ENCODE measurements at places on chromosomes 3 and 15.

- DNase-seq: no peak
Observed at GRCh38 chr15:63063164-63063756, 20.7 kb downstream of the TPM1 start.

DNA sequence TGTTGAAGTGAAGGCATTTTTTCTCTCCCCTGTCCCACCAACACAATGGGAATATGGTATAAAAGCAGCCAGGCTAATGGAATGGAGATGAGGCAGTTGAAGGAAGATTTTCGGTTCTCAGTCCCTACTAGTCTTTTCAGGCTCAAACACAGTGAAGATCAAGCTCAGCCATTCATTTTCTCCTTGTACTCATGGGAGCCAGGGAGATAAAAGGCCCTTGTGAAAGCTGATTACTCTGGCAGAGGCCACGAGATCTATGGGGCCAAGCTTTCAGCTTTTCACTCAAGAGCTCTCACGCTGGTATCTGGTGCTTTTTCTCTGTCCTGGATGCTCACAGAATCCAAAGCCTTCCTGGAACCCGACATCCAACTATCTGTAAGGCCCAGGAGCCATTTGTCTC is 14.5 kb upstream of the FAN1 start:
- no peak for DNase-seq

GRCh38 chr3:171772427-171773056 is 37.7 kb downstream of the PLD1 start:
- peak; percentile 78 for DNase-seq

- DNase-seq: no peak
Observed at GRCh38 chr15:64699751-64700388, 75.5 kb downstream of the RBPMS2 start.

DNA sequence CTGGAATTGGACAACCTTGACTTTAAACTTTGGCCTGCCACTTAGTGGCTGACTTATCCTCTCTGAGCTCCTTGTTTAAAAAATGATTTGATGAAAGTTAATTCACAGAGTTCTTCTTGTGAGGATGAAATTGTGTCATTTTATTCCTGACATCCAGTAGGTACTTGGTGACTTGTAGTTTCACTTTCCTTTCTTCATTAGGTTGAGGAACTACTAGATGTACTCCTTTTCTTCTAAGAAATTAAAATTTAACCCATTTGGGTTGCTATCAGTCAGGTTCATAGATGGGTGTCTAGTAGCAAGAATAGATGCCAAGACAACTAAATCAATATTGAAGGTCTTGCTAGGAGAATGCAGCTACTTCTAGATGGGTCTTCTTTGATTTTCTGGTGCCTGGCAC is 5.2 kb downstream of the NR1D2 start:
- peak; percentile 41 for DNase-seq

- no peak for DNase-seq
Observed at GRCh38 chr3:105375750-105376511, 9.2 kb downstream of the ALCAM start.

GRCh38 chr3:65902304-65902793 is 136.4 kb downstream of the MAGI1 start:
- no peak for DNase-seq

GRCh38 chr15:59946084-59946483 is 58.0 kb upstream of the FOXB1 start:
- no peak for DNase-seq

DNA sequence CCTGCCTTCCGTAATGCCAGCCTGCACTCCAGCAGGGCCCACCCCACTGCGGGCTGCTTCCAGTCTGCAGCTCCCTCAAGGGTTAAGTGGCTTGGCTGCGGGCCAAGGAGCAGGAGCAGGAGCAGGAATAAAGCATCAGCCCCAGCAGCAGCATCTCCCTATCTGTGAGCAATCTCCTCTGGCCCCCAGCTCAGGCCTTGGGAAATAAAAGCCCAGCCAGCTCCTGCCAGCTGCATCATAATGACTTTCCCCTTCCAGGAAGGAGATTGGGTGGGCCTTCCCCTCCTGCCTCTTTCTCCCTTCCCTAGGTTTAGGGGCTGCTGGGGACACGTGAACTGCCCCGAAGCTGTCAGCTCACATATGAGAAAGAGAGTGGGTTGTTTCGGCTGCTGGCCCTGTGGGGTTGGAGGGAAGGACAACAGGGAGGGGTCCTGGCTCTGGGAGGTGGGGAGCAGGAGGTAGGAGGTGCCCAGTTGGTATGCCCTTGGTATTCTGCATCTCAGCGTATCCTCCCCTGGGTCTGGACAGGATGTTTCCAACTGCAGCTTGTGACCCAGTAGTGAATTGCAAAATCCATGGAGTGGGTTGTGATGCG is 34.6 kb upstream of the FGD5 start:
- DNase-seq: no peak

DNA sequence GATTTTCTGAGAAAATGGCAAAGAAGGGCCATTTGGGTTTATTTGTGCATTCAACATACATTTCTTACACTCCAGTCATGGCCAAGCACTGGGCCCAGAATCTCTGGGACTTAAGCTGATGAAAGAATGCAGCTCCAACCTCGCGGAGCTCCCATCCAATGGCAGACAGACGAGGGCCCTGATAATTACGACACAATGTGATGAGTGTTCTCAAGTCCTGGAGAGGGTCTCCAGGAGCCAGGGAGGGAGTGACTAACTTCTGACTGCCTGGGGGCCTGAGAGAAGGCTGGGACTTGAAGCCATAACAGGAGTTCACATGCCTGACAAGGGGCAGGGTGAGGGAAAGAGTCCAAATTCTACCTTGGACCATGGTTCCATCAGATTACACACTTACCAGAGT is 42.6 kb upstream of the BNC1 start:
- DNase-seq: no peak

GRCh38 chr15:80292079-80292478 is 40.1 kb upstream of the CTXND1 start:
- DNase-seq: no peak

GRCh38 chr3:102179326-102180177 is 255.3 kb upstream of the ZPLD1 start:
- DNase-seq: no peak

- no peak for DNase-seq
Observed at GRCh38 chr3:9028134-9028533, 64.9 kb upstream of the RAD18 start.

DNA sequence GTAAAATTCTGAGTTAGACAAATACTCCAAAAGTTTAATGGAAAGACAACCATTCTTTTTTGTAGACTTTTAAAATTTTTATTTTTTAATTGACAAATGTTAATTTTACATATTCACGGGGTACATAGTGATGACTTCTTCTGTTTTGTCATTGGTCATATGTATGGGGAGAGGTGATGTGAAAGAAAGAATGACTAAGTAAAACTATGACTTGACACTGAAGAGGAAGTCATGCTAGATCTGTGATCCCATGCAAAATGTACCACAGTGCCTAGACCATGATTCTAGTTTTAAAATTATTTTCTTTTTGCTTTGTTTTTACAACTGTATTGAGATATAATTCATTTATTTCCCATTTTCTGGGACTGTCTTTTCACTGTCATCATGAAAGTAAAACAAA is 281.6 kb downstream of the MBNL1 start:
- DNase-seq: no peak

DNA sequence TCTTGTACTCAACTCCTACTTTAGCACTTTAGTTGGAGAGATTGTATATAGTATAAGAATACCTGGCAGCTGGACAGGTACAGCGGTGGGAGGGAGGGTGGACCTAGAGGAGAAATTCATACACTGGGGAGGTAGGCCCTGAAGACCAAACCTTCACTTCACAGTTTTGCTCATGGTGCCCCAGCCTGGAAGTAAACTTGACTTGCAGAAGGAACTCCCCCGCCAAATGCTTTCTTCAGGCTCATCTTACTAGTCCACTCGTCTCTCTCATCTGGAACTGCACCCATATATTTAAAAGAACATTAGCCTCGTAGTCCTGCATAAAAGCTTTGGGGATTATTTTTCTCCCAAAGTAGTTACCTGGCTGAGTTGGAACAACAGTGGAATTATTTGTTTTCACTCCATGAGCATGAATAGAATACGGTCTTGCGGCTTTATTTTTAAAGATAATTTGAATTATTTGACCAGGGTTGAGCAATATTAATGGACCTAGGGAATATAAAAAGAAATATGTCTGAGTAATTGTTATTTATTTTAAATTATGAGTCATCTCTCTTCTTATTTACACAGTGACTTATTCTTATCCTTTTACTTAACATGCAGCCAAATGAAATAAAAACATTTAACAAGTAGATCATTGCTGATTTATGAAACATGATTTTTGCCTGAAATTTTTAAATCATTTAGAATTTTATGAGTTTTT is 25.5 kb upstream of the CP start:
- no peak for DNase-seq

Measured in inflammatory macrophage treated with lipopolysaccharide for 1 hour (primary cell).